Panc1 (cell line): ENCODE measurements at places on chromosomes 11 and 22.

DNA sequence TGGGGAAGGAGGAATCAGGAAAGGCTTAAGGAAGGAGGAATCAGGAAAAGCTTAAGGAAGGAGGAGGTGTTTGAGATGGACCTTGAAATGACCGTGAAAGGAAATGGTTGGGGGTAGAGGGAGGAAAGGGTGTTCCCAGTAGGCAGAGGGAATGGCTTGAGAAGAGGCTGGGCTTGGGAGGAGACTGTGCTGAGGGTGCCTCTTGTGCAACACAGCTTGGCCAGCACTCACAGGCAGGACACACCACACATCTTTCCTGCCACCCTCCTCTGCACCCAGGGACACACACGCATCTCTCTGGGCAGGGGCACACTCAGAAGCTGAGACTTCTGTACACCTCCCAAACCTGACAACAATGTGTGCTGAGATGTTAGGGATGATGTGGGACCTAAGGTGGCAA lies 151.4 kb downstream of the FBXO7 start:
- no peak for DNase-seq

DNA sequence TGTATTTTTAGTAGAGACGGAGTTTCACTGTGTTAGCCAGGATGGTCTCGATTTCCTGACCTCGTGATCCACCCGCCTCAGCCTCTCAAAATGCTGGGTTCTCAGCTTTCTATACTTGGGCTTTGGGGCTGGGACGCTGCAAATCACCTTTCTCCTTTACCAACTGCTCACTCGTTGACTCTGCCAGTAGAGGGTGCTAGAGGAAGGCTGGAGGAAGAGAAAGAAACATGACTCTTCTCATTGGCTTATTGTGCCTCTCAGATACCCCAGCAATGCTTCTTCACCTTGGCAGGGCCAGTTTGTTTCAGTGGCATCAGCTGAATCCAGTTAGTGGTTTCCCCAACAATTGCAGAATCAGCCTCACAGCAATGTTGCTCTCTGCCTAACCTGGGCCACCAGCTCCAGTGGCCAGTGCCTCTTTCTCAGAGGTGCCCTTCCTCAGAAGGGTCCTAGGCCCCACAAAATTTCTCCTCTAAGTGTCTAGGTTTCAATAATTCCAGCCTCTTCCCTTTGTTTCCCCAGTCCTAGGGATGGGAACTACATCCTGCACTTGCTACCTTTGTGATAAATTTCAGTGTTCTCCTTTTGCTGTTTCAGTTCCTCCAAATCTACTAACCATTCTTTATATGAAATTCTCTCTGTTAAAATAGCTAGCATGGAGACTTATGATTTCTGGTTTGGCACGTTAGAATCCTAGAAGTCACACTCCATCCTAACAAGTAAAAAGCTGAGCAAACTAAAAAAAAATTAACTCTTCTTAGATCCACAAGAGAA lies 71.5 kb upstream of the VSTM5 start:
- DNase-seq = peak; percentile 22

- no peak for DNase-seq
Observed at GRCh38 chr11:118607401-118608359, at the start of gene PHLDB1. TSS of gene PHLDB1 (plus strand) at chr11:118607615. CDS start at chr11:118613837, 6,222 bp downstream.

- DNase-seq = no peak
Observed at GRCh38 chr11:13311570-13311969, 34.0 kb downstream of the BMAL1 start.

DNA sequence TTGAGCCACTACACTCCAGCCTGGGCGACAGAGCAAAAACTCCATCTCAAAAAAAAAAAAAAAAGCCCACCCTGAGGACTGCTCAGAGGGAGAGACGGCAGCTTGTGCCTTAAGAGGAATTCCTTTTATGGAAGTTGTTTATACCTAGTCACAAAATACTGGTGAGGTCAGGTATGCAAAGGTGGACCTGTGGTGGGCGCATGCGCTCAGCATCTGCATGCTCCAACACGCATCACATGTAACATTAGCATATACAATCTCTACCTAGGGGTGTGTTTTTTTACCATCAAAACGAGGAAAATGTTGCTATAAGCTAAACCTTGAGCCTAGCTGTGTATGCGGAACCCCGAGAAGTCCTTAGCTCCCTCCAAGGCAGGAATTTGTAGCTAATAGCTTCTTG lies 6.8 kb upstream of the SART1 start:
- DNase-seq = no peak

GRCh38 chr22:48464246-48464645 lies 1363.4 kb downstream of the BRD1 start:
- no peak for DNase-seq

DNA sequence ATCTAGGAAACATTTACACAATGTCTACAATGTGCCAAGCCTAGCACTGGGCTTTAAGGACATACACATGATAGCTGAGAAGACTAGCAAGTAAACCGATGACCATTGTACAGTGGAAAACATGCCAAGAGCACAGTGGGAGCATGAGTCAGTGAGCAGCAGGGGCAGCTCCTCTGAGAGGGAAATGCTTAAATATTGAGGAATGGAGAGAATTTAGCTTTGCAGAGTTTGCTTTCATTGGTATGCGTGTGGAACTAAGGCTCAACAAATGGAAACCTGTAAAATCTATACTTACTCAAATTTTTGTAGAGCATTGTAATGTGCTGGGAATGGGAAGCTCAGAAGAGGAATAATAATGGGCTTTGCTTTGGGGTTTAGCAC lies 282.3 kb downstream of the ST3GAL4 start:
- DNase-seq = no peak

- peak; percentile 20 for DNase-seq
Observed at GRCh38 chr11:16935518-16936302, 78.5 kb downstream of the PLEKHA7 start.

- DNase-seq = no peak
Observed at GRCh38 chr22:27317971-27318428, 483.6 kb downstream of the MN1 start.

GRCh38 chr11:90564531-90564930 lies 341.7 kb upstream of the CHORDC1 start:
- DNase-seq = no peak

DNA sequence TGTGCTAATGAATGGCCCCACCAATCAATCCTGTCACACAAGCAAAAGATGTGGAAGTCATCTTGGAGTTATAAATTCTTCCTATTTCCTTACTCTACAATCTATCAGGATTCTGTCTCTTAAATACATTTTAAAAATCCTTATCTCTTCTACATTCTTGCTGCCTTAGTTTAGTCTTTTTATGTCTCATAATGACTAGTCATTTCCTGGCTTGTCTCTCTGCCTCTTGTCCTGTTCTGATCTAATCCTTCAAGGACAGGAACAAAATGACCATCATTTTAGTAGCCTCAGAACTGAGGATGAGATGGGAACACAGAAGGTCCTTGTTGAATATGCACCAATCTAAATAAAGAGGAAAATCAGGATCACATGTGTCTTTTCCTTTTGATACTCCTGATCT lies 56.6 kb upstream of the LIN7C start:
- DNase-seq = no peak

DNA sequence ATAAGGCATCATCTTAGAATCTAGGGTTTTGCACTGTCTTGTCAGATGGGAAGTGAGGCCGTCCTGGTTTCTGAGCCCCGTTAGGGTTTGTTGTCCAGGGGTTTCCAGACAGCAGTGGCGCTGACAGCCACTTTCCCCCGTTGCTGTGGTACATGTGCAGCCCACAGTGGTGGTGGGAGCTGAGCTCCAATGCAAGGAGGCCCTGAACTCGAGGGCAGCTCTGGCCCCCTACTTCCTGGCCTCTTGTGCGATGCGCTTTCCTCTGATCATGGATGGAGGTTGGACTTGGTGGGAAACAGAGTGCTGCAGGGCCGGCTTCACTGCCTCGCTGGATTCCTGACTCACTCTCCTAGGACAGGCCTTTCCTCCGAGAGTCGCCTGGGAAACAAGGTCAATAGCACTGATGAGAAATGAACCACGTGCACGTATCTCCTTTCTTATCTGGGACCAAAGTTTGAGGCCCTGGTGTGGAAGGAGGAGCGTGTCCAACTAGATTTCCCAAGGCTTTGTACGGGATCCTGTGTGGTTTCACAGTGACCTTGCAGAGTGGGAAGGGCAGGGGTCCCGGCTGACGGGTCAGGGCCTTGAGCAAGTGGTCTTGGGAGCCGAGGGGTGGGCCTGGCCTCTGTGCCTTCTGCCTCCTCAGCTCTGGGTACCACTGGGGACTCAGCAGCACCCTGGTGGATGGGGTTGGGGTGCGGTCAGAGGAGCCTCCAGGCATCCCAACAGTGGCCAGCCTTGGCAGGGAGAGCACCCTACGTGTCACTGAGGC lies 3.7 kb downstream of the PHRF1 start:
- no peak for DNase-seq

DNA sequence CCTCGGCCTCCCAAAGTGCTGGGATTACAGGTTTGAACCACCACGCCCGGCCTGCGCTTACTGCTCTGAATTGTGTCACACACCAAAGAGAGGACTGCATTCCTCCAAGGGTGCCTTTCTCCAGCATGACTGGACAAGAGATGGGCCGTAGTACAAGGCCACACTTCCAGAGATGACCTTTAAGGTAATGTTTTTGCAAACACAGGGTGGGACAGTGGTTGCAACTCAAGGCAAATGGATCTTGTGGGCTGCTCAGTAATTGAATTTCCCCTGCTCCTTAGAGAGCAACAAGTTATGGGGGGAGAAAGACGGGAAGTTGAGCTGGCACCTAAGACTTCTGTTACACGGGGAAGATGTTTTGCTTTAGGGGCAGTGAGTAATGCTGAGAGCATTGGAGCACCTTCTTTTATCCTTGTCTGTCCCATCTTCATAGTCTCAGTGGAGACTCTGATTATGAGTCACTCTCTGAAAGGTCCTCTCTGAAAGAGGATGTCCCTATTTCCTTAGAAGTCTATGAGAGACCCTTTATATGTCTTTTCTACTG lies 66.3 kb downstream of the C11orf91 start:
- DNase-seq = peak; percentile 7

- no peak for DNase-seq
Observed at GRCh38 chr11:128269466-128269865, 317.9 kb downstream of the ETS1 start.

- no peak for DNase-seq
Observed at GRCh38 chr11:113778111-113778910, 1.3 kb upstream of the CLDN25 start.

- DNase-seq = no peak
Observed at GRCh38 chr22:34858066-34858465, 207.9 kb upstream of the ISX start.

DNA sequence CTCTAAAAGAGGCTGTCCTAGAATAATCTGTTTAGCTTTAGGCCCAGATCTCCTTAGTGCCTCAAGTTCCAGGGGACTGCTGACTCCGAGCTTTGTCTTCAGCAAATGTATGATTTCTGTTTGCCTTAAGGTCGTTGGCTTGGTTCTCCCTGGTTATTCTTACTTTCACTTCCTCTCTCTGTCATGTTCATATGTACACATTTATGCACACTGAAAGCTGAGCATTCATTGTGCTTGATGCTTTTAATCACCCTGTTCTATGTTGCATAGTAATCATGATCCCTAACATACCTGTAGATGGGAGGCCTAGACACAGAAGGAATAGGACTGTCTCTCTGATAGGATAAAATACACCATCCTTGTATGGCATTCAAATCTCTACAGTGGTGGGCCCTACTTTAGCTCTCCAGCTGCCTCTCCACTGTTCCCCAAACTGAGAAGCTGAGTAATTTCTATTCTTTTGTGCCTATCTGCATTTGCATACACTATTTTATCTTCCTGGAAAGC lies 7.2 kb downstream of the PPFIBP2 start:
- DNase-seq = no peak

DNA sequence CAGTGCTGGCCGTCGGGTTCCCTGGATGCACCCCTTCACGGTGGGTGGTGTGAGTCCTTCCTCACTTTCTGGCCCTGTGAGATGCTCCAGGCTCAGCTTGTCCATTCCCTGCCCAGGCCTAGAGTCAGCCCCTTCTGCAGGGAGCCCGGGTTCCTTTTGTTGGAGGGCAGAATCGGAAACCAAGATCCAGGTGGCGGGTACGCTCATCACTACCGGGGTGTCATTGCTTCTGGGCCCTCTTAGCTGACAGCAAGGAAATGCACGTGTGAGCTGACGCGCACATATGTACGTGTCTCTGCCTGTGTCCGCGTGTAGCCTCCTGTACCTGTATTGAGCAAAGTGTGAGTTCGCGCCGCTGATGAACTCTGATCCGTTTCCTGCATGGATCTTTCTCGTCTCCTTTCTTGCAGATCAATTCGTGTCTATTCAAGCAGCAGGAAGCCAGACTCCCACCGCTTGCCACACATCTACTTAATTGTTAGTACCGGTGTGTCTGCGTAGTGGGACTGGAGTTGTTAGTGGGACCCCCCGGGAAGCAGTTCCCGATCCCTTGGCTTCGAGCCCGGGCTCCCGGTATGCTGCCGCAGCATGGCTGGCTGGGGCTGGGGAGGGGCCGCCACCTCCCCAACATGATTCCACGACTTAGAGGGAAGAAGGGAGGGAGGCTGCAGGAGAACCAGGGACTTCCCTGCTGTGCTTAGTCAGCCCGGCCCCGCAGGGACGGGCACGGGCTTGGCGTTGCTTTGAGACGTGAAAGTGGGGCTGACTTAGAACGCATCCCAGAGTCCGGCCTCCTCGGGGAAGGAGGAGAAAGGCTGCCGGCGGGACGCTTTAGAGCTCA lies 35.9 kb upstream of the GRAMD4 start:
- DNase-seq = no peak

DNA sequence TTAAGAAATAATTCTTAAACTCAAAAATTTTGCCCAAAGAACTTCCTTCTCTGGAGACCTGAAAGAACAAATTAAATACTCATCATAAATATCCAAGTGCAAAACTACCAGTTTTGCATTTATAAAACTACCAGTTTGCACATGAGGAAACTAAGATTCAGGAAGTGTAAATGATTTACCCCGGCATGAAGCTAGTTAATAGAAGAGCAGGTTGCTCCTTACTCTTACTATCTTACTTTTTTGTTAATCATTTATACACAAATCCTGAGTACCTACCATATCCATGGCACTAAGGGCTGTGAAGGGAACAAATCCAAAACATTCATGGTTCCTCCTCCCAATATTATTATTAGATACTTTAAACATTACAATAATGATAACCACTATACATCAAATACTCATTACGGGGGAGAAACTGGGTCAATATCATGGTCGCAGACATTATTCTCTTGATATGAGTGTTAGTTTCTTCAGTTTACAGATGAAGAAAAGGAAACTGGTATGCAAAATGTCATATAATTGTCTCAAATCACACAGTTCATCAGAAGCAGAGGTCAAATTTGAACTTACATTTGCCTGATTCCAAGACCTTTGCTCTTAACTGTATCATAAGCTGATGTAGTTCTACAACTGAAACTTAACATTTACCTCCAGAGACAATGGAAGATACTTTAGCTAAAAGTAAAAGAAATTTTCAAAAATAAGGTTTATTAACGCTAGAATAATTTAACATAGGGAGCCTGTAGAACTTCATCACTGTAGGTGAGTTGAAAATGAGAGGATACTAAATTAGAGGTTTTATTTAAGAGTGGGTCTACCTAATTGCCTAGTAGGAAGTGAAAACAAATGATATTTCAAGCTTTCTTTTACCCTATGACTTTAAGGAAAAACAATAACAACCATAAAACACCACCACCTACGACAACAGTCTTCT lies 74.5 kb downstream of the FAM76B start:
- no peak for DNase-seq

GRCh38 chr11:33610903-33611302 lies 89.7 kb downstream of the C11orf91 start:
- DNase-seq = no peak

GRCh38 chr11:130099356-130099755 lies 29.7 kb downstream of the APLP2 start:
- no peak for DNase-seq
